Peyer's patch (tissue), 4 donors: ENCODE measurements at places on chromosomes 2 and 18. TPM values are rescaled to one million over a fixed set of nuclear protein-coding genes. Genes with fewer than 3 reads are reported as not detected.
A peak's percentile ranks its signal among the peaks of the same experiment; 100 is the strongest.

DNA sequence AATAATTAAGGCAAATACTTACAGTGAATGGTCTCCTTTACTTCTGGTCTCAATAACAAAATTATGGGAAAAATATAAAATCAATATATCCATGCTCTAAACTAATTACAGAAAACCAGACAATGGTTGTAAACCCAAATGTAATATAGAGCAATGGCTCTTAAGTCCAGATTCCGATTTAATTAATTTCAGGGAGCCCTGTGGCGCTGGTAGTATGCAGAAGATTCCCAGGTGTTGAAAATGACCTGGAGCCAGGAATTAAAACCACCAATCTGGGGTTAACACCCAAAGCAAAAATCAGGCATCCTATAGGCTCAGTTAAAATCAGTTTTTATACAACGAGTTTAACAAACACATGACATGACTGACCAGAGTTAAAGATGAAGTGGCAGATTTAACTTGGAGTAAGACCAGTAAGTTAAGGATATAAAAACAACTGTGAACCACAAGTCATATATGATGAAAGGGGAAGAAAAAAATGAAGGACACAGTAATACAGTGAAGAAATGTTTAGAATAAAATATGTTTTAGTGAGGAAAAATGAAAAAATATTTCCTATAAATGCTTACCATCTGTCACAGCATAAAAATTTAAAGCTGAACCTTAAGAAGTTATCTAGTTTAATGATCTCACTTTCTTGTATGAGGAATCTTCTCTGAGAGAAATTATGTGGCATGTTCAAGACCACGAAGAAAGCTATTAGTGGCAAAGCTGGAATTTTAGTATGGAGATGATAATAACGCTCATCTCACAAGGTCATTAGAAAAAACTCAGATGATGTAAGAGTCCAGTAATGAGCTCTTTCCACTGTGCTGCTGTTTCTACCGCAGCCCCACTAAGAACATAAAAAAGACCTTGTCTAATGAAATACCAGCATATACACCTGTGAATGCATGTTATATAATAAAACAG lies 45.8 kb upstream of the FLACC1 start:
- H3K4me1 ChIP-seq, result no peaks in the 10 kb centered on the region
- no peaks in the 10 kb centered on the region for H3K36me3 ChIP-seq
- no peak overlapping the region for H3K27ac ChIP-seq

DNA sequence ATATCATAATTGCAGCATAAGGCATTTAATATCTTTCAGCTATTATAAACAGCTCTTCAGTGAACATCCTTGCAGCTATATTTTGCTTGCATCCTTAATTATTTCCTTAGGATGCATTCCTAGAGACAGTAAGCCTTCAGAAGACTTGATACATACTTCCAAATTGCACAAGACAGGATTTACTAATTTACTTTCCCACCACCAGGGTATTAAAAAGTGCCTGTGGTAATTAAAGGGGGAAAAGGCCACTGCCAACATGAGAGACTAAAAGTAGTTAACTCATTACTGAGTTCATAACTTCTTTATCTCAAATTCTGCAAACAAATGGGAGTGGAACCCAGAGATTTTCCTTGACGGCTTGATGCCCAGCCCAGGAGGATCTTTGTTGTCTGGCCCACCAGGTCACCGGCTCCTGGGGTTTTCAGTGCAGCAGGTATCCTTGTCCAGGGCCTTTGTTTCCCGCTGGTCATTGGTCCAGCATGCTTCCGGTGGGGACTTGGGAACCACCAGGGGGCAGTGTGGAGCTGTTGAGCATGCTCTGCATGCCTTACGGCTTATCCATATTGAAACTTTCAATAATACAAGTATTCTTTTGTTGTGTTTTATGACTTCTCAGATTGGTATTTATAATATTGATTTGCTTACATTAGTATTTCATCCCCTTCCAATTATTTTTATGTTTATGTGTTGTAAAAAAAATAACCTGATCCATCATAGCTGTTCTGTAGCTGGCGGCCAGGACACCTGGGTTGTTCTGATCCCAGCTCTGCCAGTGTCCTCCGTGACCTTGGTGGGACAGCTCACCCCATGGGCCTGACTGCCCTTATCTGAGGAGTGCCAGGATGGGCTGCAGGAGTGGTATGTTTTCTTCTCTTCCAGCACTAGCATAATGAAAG lies 61.4 kb downstream of the TGOLN2 start:
- H3K27me3 ChIP-seq, result no peaks in the 10 kb centered on the region
- peak; percentile 83 for DNase-seq
- no peaks in the 10 kb centered on the region for H3K4me1 ChIP-seq
- no peak overlapping the region for H3K27ac ChIP-seq
- H3K4me3 ChIP-seq, result no peak overlapping the region
- H3K36me3 ChIP-seq, result no peaks in the 10 kb centered on the region

DNA sequence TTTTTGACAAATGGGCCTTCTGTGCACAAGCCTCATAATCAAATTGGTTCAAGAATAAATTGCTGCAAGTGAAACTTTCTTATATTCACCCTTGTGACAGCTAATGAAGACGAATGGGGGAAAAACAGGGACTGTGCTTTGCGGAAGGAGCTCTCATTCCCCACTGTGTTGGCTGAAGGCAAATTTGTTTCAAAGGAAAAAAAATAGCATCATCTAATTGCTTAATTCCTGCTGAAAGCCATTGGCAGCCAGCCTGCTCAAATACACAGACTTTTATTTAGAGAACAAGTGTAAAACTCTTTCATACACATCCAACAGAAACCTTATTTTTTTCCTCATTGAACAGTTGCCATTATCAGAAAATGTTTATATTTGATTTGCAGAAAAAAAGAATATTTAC lies 172.3 kb downstream of the ARL6IP6 start:
- no peak overlapping the region for H3K27ac ChIP-seq
- H3K4me1 ChIP-seq, result no peaks in the 10 kb centered on the region
- H3K36me3 ChIP-seq, result no peaks in the 10 kb centered on the region
- DNase-seq, result no peak
- H3K27me3 ChIP-seq, result no peaks in the 10 kb centered on the region

- H3K4me3 ChIP-seq, result no peak overlapping the region
- no peaks in the 10 kb centered on the region for H3K27me3 ChIP-seq
- H3K36me3 ChIP-seq, result no peaks in the 10 kb centered on the region
- H3K4me1 ChIP-seq, result no peaks in the 10 kb centered on the region
These were observed 12.4 kb upstream of the IFIH1 start for GRCh38 chr2:162330881-162331280.

DNA sequence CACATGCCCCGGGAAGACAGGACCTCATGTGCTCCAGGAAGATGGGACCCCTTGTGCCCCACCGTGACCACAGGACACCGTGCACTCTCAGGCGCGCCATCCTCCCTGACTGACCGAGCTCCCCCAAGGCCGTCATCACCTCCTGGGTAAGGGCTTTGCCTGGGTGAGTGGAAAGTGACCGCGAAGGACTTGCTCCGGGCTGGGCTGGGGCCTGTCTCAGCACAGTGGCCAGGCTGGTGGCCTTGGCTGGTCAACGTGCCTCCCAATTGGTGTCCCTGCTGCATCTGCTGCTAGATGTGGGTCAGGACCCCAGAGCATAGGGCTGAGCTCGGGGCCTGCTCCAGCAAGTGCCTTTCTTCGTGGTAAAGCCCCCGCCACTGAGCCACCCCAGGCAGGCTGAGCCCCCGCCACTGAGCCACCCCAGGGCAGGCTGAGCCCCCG lies 69.7 kb upstream of the CTDP1 start:
- H3K4me3 ChIP-seq, result no peak overlapping the region
- no peaks in the 10 kb centered on the region for H3K27me3 ChIP-seq
- H3K27ac ChIP-seq, result no peak overlapping the region
- DNase-seq, result peak; percentile 30
- no peaks in the 10 kb centered on the region for H3K36me3 ChIP-seq

DNA sequence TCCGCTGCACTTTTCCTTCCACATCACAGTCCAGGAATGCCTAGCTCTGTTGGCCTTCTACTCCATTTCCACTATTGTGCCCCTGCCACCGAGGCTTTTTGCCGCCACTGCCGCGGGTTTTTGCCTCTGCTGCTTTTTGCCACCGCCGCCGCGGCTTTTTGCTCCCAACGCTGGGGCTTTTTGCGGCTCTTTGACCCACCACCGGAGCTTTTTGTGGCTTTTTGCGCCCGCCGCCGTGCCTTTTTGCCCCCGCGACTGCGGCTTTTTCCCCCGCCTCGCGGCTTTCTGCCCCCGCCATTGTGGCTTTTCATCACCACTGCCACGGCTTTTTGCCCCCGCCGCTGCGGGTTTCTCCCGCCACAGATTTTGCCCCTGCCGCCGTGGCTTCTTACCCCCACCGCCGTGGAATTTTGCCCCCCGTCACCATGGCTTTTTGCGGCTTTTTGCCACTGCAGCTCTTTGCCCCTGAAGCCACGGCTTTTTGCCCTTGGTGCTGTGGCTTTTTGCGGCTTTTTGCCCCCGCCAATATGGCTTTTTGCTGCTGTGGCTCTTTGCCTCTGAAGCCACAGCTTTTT lies 2798.7 kb upstream of the TEKT4 start:
- no peaks in the 10 kb centered on the region for H3K4me1 ChIP-seq
- no peak overlapping the region for H3K4me3 ChIP-seq
- no peaks in the 10 kb centered on the region for H3K27me3 ChIP-seq
- H3K36me3 ChIP-seq, result no peaks in the 10 kb centered on the region
- H3K27ac ChIP-seq, result no peak overlapping the region

DNA sequence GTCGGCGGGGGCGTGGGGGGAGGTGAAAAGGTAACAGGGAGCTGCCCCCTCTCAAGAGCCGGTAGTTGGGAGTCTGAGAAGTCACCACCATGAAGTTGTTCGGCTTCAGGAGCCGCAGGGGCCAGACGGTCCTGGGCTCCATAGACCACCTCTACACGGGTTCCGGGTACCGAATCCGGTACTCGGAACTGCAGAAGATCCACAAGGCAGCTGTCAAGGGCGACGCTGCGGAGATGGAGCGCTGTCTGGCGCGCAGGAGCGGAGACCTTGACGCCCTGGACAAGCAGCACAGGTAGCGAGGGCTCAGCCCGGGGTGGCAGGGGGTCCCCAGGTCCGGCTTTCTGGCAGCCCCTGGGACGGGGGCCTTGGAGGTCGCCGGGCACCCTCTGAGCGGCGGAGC lies 47.1 kb upstream of the ZNF519 start:
- H3K36me3 ChIP-seq, result no peaks in the 10 kb centered on the region
- peak overlapping the region; percentile 64 for H3K4me3 ChIP-seq
- no peaks in the 10 kb centered on the region for H3K4me1 ChIP-seq
- H3K27me3 ChIP-seq, result no peaks in the 10 kb centered on the region
- H3K27ac ChIP-seq, result no peak overlapping the region

DNA sequence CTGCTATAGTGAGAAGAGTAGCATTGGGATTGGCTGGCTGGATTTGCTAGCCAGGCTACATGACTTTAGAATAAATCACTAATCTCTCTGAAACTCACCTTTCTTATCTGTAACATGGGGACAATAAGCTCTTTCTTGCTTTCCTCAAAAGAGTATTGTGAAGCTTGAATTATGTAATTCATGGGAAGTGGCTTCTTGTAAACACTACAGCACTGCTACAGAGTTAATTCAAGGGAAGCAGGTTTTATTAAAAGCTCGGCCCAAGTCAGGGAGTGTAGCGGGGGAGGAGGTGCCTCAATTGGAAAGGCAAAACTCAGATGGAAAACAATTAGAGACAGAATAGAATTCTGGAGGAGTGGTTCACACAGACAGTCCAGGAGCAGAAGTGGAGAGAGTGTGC lies 100.9 kb upstream of the CELF4 start:
- no peaks in the 10 kb centered on the region for H3K4me1 ChIP-seq
- no peak overlapping the region for H3K4me3 ChIP-seq
- H3K27ac ChIP-seq, result no peak overlapping the region
- no peaks in the 10 kb centered on the region for H3K36me3 ChIP-seq

- DNase-seq, result no peak
- H3K27me3 ChIP-seq, result no peaks in the 10 kb centered on the region
- H3K4me1 ChIP-seq, result no peaks in the 10 kb centered on the region
These were observed 61.0 kb downstream of the RPL37A start for GRCh38 chr2:216559625-216560156.

DNA sequence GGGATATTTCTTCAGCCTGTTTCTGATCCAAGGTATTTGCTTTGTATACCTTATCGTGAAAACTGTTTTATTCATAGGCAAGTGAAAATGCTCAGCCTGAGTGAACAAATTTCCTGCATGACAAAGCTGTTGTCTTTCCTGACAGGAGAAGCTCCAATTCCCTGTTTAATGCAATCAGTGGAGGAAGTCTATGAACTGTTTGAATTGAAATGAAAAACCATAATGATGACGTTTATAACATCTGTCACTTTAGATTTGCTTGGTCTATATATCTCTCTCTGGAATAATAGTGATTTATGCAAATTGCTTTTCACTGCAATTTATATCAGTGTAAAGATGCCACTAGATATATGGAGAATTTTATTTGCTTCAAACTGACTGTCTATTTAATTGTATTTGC lies 239.4 kb upstream of the HNMT start:
- no peaks in the 10 kb centered on the region for H3K36me3 ChIP-seq
- DNase-seq, result no peak
- no peaks in the 10 kb centered on the region for H3K27me3 ChIP-seq

DNA sequence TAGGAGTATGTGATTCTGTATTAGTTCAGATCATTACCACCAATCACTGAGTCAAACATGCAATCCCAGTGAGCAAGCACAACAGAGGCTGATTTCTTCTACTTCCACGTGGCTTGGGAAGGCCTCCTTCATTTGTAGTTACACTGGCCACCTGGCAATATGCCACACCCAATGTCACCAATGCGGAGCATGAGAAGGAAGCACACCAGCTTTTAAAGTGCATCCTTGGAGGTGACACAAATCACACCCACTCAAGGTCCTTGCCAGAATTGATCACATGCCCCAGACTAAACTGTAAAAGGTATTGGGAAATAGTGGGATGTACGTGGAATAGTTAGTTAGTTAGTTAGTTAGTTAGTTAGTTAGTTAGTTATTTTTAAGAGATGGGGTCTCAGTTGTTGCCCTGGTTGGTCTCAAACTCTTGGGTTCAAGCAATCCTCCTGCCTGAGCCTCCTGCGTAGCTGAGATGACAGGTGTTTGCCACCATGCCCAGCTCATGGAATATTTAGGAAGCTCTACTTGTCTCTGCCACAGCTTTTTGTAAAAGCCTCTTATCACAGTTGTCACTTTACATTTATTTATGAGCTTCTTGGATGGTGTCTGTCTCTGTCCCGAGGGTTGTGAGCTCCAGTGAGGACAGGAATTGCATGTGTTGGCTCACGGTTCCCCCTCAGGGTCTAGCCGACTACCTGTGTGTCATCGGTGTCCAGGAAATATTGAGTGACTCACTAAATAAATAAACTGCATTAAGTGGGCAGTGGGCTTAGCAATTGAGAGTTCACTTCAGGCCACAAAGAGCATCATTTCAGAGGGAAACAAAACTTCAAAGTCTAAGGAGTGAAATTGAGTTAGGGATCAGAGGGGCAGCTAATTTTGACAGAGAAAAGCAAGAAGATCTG lies 28.1 kb upstream of the CAB39 start:
- no peak for DNase-seq
- no peaks in the 10 kb centered on the region for H3K27me3 ChIP-seq
- H3K4me1 ChIP-seq, result no peaks in the 10 kb centered on the region
- no peaks in the 10 kb centered on the region for H3K36me3 ChIP-seq
- no peak overlapping the region for H3K4me3 ChIP-seq

TNFAIP6 gene
- total RNA-seq, result not detected

MBD5 gene
- 22.9 TPM for total RNA-seq

DYSF gene
- 14.9 TPM for total RNA-seq

EVX2 gene
- not detected for total RNA-seq

CDKL4 gene
- 4.1 TPM for total RNA-seq

ABCG8 gene
- 3.3 TPM for total RNA-seq

GREB1 gene
- total RNA-seq, result 0.88 TPM

GYPC gene
- 19.6 TPM for total RNA-seq

SERPINB13 gene
- total RNA-seq, result not detected

UGT1A9 gene
- total RNA-seq, result 15.8 TPM

GCG gene
- 209 TPM for total RNA-seq

CFC1 gene
- total RNA-seq, result not detected
